Mammary epithelial cell (primary cell): ENCODE measurements at places on chromosomes 11 and 22. TPM values are rescaled to one million over a fixed set of nuclear protein-coding genes. Genes with fewer than 3 reads are reported as not detected.

DNA sequence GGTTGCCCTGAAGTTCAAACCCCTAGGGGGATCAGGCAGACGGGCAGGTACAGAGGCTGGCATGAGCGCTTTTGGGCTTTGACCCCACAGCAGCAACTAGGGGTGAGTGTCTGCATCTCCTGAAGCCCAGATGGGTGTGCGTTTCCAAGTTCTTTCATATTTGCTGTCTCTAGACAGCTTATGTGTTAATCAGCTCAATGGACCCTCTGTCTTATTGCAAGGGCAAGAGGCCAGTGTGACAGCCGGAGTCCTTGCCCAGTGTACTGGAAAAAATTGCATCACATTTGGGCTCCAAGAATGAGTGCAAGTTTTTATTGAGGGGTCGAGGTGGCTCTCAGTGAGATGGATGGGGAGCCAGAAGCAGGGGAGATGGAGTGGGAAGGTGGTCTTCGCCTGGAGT lies 1863.7 kb upstream of the RAG2 start:
- no peak for DNase-seq

DNA sequence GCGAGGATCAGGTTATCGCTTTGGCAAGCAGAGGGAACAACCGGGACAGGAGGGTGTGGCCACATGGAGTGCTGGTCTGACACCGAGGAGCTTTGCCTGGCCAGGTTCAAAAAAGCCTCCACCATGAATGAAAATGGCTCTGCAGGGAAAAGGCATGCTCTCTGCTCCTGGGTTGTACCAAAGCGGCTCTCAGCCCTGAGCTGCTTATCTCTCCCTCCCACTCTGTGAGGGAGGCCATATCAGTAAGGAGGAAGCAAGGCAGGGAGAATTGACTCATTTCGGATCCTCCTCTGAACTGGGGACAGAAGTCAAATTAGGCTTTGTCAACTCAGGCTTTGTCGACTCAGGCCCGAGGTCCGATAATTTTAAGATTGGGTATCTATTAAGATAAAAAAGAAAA lies 82.9 kb upstream of the CRTAM start:
- DNase-seq = no peak

DNA sequence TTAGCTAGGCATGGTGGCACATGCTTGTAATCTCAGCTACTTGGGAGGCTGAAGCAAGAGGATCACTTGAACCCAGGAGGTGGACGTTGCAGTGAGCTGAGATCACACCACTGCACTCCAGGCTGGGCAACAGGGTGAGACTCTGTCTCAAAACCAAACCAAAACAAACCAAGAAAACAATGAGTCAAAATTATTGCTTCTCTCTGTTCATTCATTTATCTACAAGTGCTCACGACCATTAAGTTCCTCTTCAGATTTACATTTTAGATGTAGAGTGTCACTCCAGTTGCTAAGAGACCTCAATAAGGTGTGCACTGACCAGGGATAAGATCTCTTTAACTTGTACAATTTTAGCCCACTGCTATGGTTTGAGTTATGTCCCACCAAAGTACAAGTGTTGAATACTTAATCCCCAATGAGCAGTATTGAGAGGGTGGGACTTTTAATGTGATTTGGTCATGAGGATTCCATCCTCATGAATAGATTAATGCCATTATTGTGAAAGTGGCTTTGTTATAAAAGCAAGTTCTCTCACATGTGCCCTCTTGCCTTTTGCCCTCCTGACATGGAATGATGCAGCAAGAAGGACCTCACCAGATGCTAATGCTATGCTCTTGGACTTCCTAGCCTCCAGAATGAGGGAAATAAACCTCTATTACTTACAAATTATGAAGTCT lies 7.8 kb downstream of the HNRNPUL2 start:
- DNase-seq = no peak

- no peak for DNase-seq
These were observed 3.6 kb upstream of the PGR start for GRCh38 chr11:101133190-101133589.

- DNase-seq = peak; percentile 66
These were observed 405.7 kb downstream of the AASDHPPT start for GRCh38 chr11:106482917-106483785.

GRCh38 chr11:30018495-30018894 lies 1.7 kb upstream of the KCNA4 start:
- no peak for DNase-seq

DNA sequence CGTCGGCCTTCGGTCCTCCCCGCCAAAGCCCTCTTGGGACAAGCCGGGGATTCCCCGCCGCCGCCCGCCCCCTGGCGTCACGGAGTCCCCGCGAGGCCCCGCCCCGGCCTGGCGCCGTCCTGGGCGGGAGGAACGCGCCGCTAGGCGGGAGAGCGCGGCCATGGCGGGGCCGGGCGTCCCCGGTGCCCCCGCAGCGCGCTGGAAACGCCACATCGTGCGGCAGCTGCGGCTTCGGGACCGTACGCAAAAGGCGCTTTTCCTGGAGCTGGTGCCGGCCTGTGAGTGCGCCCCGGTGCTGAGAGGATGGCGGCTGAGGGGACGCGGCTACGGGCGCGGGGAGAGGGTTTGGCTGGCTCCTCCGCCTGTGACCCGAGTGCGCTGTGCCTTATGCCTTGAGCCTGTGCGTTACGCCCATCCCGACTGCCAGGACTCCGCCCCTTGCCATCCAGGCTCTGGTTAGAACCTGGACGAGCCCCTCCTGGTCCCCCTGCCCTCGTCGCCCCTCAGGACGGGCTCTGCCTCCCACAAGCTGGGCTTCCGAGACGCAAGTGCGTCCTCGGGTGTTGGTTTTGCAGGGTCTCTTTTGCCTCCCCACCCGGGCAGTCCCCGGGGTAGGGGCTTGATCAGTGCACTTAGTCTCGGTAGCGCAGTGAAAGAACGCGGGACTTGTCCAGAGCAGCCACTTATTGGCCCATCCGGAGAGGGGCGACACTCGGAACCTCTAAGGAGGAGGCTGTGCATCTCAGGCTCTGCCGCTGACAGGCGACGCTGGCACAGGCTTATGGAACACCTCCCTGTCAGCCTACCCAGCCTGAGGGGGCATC lies at the start of gene ATG16L2:
Gene ATG16L2, plus strand, starts transcription at position 126 of the 824 bp plus-strand sequence. Its CDS starts 35 bp downstream, at position 161.
- DNase-seq = peak; percentile 89

DNA sequence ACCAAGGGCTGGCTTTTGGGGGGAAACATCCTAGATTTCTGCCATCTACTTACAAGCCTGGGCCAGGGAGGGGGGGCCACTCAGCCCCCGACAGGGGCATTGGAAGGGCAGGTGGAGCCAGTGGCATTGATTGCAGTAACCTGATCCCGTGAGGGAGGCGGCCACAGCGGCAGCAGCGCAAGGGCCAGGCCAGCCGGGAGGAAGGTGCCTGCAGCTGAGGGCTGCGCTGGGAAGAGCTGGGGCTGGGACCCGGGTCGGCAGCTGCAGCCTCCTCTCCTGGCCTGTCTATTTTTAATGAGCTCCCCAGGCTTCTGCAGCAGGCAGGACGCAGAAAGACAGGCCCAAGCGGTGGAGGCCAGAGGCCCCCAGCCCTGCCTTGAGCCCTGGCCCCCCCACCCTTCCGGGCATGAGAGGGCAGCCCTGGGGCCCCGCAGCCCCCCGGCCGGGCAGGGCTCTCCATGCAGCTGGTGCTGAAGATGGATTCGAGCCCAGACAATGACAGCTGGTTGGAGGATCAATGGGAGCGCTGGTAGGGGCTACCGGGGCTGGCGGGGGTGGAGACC lies 10.6 kb downstream of the FREY1 start:
- no peak for DNase-seq

Gene TMEM151A
- 0.21 and 0.26 TPM in 2 replicates for total RNA-seq

Gene SVIP
- 4.3 TPM for total RNA-seq

Gene ARSA
- total RNA-seq = 32.7 TPM

Gene TEX54
- total RNA-seq = not detected

Gene OR52E6
- not detected for total RNA-seq

Gene SLC43A3
- total RNA-seq = 22.7 TPM

Gene BIRC3
- total RNA-seq = 0.83 TPM

Gene PGA4
- not detected for total RNA-seq

Gene TST
- total RNA-seq = 40.2 TPM
